ENCODE measurements at places on chromosomes 2 and 18. TPM values are rescaled to one million over a fixed set of nuclear protein-coding genes. Genes with fewer than 3 reads are reported as not detected.

Gene CEBPZ
- total RNA-seq, result 62.4 TPM

Gene SGO2
- total RNA-seq, result 5.4 TPM

Gene COL6A3
- total RNA-seq, result 1,525 TPM

Gene ADD2
- total RNA-seq, result 2.5 TPM

Gene AKAIN1
- not detected for total RNA-seq
